ENCODE measurements at places on chromosomes 7 and 10.

- no peak for DNase-seq
Measured at GRCh38 chr7:85765698-85766298, 578.9 kb upstream of the SEMA3D start.

GRCh38 chr10:60784641-60785040 is 6.4 kb downstream of the CDK1 start:
- no peak for DNase-seq

DNA sequence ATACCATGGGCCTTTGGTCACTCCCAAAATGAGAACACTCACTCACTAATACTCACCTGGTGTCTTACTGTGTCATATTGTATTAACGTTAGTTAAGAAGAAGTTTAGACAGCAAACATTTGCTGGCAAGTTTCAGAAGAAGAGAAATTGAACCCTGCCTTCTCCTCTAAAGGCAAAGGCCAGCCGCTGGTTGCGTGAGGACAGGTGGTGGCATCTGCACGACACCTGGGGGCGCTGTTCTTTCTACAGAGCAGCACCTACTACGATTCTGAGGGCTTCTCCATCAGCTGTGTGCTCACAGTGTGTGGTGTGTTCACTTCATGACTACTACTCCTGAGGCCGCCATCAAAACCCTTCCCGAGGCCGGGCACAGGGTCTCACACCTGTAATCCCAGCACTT is 17.9 kb upstream of the CLEC2L start:
- no peak for DNase-seq

- DNase-seq: no peak
Measured at GRCh38 chr7:90844421-90844820, 248.3 kb downstream of the CDK14 start.

All from GM04503 (cell line).